ENCODE measurements at places on chromosomes 2 and 18.

DNA sequence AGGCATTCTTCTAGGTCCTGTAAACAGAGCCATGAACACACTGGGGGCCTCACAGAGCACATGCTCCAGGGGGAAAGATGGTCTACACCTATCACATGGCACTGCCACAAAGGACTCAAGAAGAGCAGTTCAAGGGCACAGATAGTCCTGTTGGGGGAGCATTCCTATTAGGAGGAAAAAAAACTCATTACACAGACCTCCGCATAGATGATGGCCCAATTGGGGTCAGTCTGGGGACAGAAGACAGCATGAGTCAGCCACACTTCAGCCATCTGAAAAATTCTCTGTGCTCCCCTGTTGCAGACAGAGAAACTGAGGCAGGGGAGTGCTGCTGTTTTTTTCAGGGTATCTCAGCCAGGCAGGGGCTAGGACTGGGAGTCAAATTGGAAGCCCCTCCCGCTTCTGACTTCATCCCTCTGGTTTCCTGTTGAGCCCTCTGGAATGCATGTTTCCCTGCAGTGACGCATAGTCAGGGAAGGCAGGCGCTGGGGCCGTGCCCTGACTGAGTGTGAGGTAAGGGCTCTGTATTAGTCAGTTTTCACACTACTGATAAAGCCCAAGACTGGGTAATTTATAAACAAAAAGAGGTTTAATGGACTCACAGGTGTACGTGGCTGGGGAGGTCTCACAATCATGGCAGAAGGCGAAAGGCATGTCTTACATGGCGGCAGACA, 67.9 kb downstream of the RHOB start:
- DNase-seq = no peak

GRCh38 chr2:42045352-42045751, 2.5 kb upstream of the PKDCC start:
- DNase-seq = no peak

GRCh38 chr2:68643011-68643873, at the start of gene PROKR1:
Gene PROKR1, plus strand, starts transcription at chr2:68643579. Its CDS starts 2,243 bp downstream, at chr2:68645822.
- peak; percentile 73 for DNase-seq

DNA sequence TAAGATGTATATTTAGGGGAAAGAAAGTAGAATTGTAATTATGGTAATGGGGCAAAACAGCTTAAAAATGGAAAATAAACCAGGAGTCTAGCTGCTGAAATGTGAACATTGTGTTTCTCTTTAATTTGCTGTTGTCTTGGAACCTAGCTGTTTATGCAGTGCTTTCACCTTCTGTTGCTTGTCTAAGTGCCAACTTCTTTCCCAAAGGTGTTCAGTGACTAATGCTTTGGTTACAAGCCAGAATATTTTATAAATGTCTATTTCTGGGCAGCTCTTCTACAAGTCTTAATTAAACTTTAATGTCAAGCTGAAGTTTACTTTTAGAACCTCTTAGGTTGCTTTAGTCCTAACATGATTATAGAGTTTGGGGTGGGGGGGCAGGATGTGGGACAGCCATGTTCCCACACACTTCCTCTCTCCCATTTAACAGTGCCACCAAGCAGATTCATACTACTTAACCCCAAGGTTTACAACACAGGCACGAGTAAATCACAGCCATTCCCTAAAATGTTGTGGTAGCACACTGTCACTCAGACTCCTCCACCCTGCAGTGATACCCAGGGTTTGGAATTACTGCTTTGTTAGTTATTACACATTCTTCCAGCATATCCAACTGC, 60.6 kb downstream of the ITGA4 start:
- DNase-seq = no peak

DNA sequence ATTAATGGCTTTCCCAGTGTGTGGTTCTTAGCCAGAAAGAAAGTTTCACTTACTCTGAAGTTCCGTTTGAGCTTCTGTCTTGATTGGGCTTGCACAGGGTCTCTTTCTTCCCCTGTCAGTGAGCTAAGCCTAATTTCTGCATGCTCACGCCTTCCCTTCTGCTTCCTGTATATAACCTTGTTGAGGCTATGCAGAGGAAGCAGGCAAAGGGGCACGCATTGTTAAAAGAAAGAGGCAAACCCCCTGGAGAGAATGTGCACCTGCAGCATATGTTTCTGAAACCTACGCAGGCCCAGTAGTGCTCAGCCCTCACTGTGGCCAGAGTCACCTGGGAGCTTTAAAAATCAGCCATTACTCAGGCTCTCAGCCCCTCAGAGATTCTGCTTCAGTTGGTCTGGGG, 14.5 kb upstream of the PLA2R1 start:
- DNase-seq = no peak

GRCh38 chr2:24993406-24994145, 21.8 kb upstream of the DNAJC27 start:
- peak; percentile 22 for DNase-seq

GRCh38 chr2:190514676-190515075, 19.8 kb downstream of the NEMP2 start:
- DNase-seq = no peak

DNA sequence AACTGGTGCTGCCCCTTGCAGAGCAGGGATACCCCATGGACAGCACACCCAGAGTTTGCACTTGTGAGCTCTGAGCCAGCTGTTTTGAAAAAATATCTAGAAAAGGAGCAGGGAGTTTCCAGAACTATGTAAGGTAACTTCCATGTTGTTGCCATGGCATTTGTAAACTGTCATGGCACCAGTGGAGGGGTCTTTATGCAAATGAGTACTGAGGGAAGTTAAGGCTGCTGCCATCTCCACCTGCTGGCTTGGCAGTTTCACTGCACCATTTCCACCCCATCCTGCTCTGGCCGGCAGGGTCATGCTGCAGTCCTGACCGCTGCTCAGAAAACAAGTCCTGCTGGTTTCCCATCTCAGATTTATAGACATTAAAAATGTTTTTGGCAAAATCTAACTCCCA, 52.3 kb upstream of the SNTG2 start:
- no peak for DNase-seq

GRCh38 chr2:23713351-23713750, 213.6 kb downstream of the ATAD2B start:
- DNase-seq = no peak

GRCh38 chr2:154623819-154624218, 74.7 kb upstream of the KCNJ3 start:
- DNase-seq = peak; percentile 36

- no peak for DNase-seq
These were observed 38.2 kb downstream of the NRP2 start for GRCh38 chr2:205720451-205720902.

DNA sequence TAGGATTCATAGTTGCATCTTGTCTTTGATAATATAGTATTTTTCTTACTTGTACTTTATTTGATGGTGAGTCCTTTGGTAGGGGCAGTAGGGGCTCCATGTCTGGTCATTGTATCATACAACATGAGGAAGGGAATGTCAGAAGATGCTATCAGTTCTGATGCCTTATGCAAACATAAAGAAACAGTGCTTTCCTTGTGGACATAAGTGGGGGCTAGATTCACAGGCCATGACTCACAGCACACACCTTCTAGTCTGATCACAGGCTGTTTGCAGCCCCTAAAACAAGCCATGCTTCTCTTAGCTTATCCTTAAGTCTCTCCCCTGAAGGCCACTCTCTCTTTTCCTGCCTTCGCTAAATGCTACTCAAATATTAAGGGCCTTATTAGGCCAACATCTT, 10.7 kb upstream of the SLC14A1 start:
- no peak for DNase-seq

- DNase-seq = no peak
These were observed 78.0 kb upstream of the DNMT3A start for GRCh38 chr2:25419678-25420242.

- DNase-seq = no peak
These were observed 78.6 kb downstream of the BARD1 start for GRCh38 chr2:214730800-214731407.

GRCh38 chr2:30217644-30218337, 13.5 kb upstream of the LBH start:
- peak; percentile 98 for DNase-seq

DNA sequence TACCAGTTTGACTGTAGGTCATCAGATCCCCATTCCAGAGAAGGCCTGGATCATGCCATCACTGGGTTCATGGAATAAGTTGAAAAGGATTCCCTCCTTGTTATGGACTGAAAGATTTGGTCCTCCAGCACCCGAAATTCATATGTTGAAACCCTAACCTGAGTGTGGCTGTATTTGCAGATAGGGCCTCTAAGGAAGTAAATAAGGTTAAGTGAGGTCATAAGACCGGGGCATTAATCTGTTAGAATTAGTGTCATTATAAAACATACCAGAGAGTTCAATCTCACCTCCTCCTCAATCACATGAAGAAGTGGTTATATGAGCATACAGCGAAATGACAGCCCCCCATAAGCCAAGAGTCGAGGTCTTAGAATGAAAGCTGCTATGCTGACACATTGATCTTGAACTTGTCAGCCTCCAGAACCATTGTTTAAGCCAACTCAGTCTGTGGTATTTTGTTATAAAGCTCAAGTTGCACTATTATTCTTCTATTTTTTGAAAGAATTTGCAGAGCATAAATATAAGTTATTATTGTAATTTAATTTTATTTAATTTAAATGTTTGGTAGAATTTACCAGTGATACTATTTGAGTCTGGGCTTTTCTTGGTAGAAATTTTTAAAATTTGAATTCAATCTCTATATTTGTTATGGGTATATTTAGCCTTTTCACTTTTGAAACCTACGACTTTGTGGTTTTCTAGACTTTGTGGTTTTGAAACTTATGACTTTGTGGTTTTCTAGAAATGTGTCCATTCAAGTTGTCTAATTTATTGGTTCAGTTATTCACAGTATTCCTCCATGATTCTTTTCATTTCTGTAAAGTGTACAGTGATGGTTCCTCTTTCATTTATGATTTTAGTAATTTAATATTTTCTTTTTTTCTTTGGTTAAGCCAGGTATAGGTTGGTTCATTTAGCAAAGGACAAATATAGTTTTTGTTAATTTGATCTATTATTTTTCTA, 1206.7 kb upstream of the CDH2 start:
- no peak for DNase-seq

DNA sequence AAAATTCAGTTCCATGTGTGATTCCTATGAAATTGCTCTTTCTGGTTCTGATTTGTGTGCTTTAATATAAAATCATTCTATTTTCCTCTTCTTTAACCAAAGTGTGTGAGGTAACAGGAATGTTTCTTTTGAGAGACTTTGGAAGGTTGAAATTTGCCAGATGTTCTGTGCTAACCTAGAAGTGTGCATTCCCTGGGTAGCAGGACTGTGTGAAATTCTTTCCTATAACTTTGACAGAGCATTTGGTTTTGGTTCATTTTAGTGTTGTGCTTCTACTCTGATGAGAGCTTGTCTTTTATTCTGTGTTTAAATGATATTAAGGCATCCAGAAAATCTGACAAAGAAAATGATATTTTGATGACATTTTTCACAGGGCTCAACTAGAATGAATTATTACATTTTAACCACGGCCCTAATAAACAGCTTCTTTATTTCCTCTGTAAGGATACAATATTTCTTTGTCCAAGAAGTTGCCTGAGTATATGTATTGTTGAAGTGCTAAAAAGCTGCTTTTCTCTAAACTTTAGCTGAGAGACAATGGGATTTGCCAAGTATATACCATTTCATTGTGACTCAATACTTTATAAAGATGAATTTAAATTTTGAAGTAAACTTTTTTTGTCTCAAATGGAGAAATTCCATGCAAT, 34.7 kb upstream of the DLX1 start:
- no peak for DNase-seq

DNA sequence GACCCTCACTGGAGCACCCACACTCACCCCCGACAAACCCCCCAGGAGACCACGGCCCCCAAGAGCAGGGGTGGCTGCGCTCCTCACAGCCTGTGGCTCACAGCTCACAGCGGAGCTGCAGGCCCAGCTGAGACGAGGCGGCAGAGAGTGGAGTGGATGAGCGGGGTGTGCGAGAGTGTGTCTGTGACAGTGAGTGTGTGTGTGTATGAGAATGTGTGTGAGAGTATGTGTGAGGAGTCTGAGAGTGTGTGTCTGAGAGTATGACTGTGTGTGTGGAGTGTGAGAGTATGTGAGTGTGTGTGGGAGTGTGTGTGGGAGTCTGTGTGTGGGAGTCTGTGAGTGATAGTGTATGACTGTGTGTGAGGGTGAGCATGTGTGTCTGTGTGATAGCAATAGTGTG, 55.3 kb upstream of the ID2 start:
- DNase-seq = no peak

DNA sequence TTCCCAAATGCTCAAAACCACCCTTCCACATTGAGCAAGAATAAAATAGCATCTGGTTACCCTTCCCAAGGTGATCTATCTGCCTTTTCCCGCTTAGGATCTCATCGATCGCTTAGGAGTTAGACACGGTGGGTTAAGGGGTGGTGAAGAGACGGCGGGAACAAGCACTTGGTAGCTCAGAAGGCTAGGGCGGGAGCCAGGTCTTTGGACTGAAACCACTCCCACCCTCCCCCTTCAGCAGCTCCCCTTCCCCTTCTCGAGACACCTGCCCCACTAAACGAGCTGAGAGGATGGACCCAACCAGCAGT, 513 bp downstream of the THOC1 start:
- DNase-seq = peak; percentile 88

DNA sequence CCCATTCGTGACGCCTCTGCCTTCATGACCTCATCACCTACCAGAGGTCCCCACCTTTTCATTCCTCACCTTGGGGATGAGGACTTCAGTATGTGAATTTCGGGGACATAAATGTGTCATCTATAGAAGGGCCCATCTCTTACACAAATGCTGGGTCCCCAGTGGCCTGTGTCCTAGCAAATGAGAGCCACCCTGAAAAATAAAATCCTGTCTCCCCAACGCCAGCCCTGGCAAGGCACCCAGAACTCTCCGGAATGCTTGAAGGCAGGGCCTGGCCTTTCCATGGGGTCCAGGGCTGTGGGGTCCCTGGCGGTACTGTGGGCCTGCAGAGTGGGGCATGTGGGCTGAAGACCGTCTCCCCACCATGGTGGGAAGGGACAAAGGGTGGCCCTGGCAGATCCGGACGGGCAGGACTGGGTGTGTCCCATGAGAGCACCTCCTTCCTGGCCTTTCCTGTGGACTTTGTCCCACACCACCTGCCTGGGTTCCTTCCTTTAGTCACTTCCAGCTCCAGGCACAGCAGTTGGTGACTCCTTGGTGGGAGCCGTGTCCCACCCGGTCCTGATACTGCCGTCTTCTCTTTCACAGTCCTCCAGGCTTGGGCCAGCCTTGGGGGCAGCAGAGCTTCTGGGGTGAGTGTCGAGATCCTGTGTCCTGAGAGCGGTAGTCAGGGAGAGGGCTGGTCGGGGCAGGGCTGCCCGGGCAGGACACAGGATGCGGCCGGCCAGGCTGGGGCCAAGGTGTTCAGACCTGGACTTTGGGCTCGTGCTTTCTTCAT, 18.6 kb downstream of the CAPN10 start:
- no peak for DNase-seq

- DNase-seq = no peak
These were observed 18.3 kb downstream of the TRIB2 start for GRCh38 chr2:12734914-12735654.

DNA sequence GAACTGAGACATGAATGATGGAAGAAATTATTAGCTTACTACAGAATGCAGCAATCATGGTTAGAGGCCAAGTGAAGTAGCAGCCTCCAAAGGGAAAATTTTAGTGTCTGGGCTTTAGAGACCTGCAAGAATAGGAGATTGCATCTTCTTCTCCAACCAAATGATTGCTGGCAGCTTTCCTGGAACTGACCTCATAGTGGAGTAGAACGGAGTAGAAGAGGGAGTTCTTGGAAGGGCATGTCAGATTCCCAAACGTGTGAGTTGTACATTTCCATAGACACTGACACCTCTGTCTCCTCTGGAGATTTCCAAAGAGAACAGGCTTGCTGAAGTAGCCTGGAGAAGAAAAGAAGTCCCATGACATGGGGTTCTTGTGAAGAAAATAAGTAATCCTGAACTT, 169.8 kb upstream of the ERBB4 start:
- no peak for DNase-seq

- DNase-seq = no peak
These were observed 18.8 kb downstream of the KCNIP3 start for GRCh38 chr2:95315801-95316411.

- DNase-seq = no peak
These were observed 149.4 kb upstream of the CDH20 start for GRCh38 chr18:61183798-61184197.
